ENCODE measurements at places on chromosomes 12 and 14.
A peak's percentile ranks its signal among the peaks of the same experiment; 100 is the strongest.

- no peak for DNase-seq
- H3K4me3 ChIP-seq: no peak overlapping the region
- H3K4me1 ChIP-seq: peaks cover 37% of the 10 kb centered on the region
- H3K36me3 ChIP-seq: no peaks in the 10 kb centered on the region
- H3K27ac ChIP-seq: no peak overlapping the region
- H3K27me3 ChIP-seq: peaks cover 11% of the 10 kb centered on the region
Observed at GRCh38 chr12:50043854-50044253, 13.5 kb upstream of the ASIC1 start.

DNA sequence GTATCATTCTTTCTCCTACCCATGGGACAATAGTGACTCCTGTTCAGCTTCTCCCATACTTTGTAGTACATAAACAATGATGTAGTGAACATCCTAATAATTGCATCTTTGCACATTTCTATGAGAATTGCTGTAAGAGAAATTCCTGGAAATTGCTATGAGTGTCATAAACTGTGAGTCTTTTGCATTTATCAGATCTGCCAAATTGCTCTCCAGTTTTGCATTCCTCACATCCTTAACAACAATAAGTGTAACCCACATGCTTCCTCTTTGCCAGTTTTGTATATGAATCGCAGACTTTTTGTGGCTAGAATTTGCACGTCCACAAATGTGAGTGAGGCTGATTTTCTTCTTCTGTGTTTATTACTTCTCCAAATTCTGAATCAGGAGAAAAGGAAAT is 124.0 kb upstream of the TBX5 start:
- H3K4me3 ChIP-seq: no peak overlapping the region
- H3K4me1 ChIP-seq: no peaks in the 10 kb centered on the region
- DNase-seq: no peak

DNA sequence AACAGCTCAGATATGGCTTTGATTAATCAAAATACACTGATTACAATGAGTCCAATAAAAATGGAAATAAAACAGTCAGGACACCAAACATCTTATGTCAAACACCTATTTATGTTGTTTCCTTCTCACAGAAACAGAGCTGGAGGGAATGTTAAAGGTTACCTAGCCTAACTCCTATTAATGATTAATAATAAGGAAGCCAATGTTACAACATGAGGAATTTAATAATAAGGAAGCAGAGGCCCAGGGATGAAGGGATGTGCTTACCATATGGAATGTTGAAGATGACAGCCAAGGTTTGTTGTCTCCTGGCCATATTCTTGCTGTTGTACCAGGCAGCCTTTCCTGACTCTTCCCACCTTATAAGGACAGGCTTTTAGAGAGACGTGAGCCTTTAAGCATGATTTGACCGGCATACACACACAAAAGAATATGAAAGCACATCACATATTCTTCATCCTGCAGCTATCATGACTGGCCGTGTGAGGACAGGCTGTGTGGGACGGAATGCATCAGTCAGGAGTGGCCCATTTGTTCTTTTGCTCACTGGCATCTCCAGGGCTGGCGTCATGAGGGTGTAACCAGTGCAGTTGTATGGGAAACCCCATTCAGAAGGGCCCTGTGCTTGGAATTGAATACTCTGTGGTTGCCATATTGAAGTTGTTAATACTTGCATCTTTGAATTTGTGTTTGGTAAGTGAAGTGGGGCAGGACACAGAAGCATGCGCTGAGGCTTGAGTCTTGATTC is 3.1 kb upstream of the GPRC5D start:
- H3K4me3 ChIP-seq: no peak overlapping the region
- H3K27ac ChIP-seq: no peak overlapping the region
- no peaks in the 10 kb centered on the region for H3K36me3 ChIP-seq
- peaks cover 2% of the 10 kb centered on the region for H3K27me3 ChIP-seq
- H3K4me1 ChIP-seq: no peaks in the 10 kb centered on the region
- no peak for DNase-seq

DNA sequence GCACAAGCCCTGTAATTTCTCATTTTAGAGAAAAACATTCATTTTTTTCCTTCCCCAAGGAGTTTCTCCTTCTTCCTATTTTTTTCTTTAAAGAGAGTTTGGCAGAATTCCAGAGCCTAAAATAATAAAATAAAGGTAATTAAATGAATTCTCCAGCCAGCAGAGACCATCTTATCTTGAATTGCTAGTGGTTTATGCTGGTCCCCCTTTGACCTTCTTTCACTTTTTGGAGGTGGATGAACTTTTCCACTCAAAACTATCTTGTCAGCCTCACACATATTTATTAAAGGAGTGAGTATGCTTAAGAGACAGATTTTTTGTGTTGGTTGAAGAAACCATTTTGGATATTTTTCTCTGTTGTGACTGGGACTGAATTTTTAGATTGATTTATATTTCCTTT is 47.6 kb downstream of the ADIPOR2 start:
- no peaks in the 10 kb centered on the region for H3K36me3 ChIP-seq
- H3K27me3 ChIP-seq: no peaks in the 10 kb centered on the region
- H3K27ac ChIP-seq: no peak overlapping the region
- DNase-seq: no peak
- peaks cover 25% of the 10 kb centered on the region for H3K4me1 ChIP-seq

- peak within 1 kb of the TSS; percentile 66 for H3K27ac ChIP-seq
- no peaks in the 10 kb centered on the region for H3K36me3 ChIP-seq
- peaks cover 19% of the 10 kb centered on the region for H3K27me3 ChIP-seq
- peak within 1 kb of the TSS; percentile 83 for H3K4me3 ChIP-seq
Observed at GRCh38 chr12:13044002-13044905, at the start of gene FAM234B. Gene FAM234B (plus strand): TSS chr12:13044381. CDS start chr12:13044404, 23 bp downstream.

DNA sequence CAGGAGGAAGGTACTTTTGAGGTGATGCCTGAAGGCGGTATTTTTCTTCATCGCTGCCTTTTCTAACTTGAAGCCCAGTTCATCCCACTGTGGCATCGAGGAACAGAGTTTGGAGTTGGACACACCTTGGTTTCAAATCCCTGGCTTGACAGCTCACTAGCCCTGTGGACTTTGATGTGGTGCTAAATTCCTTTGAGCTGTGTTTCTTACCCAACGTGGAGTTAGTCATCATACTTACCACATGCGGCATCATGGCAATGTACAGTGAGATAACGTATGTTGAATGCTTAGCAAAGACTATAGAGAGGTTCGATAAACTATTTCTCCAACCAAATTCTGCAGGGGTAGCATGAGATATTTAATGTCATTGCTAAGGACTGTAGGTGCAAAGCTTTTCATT is 3.4 kb downstream of the PLEKHG3 start:
- peaks cover 70% of the 10 kb centered on the region for H3K4me1 ChIP-seq
- H3K36me3 ChIP-seq: peaks cover 3% of the 10 kb centered on the region
- peaks cover 16% of the 10 kb centered on the region for H3K27me3 ChIP-seq
- no peak for DNase-seq
- H3K4me3 ChIP-seq: peak overlapping the region; percentile 19

DNA sequence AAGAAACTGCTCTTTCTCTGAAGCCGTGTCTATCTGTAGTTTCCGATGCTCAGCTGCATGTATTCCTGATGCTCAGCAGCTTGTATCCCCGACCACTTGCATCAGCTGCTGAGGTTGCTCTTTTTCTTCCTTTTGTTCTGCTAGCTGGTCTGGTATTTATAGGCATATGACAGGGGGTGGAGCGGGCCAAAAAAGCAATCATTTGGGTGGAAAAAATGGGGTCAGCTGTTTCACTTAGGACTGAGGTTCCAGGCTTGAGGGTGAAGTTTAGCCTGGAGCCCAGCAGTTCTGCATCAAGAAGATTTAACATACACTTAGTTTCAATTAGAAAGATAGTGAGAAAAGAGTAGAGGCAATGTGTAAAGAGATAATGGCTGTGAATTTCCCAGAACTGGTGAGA is 23.6 kb upstream of the AMN1 start:
- no peak overlapping the region for H3K4me3 ChIP-seq
- H3K27me3 ChIP-seq: no peaks in the 10 kb centered on the region
- H3K27ac ChIP-seq: no peak overlapping the region
- H3K4me1 ChIP-seq: peaks cover 29% of the 10 kb centered on the region
- no peak for DNase-seq

- no peak overlapping the region for H3K27ac ChIP-seq
- no peaks in the 10 kb centered on the region for H3K4me1 ChIP-seq
- no peak for DNase-seq
- H3K36me3 ChIP-seq: no peaks in the 10 kb centered on the region
- peaks cover 6% of the 10 kb centered on the region for H3K27me3 ChIP-seq
Observed at GRCh38 chr12:101592921-101593320, 1.9 kb upstream of the MYBPC1 start.

DNA sequence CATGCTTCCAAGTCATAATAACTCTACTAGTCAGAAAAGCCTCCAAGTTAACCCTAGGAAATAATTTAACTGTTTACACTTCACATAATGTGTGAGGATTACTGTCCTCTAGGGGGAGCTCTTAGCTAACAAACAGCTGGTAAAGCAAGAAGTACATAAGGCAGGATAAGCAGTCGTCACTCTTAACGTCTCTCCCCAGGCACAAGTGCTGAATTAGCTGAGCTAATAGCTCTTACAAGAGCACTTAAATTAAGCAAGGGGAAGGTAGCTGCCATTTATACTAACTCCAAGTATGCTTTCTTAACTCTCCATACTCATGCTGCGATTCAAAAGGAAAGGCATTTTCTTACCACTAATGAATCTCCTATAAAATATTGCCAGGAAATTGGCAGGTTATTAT is 79.3 kb upstream of the TSPAN11 start:
- DNase-seq: peak; percentile 24
- no peak overlapping the region for H3K27ac ChIP-seq
- H3K36me3 ChIP-seq: no peaks in the 10 kb centered on the region
- H3K27me3 ChIP-seq: peaks cover 8% of the 10 kb centered on the region
- H3K4me3 ChIP-seq: no peak overlapping the region

DNA sequence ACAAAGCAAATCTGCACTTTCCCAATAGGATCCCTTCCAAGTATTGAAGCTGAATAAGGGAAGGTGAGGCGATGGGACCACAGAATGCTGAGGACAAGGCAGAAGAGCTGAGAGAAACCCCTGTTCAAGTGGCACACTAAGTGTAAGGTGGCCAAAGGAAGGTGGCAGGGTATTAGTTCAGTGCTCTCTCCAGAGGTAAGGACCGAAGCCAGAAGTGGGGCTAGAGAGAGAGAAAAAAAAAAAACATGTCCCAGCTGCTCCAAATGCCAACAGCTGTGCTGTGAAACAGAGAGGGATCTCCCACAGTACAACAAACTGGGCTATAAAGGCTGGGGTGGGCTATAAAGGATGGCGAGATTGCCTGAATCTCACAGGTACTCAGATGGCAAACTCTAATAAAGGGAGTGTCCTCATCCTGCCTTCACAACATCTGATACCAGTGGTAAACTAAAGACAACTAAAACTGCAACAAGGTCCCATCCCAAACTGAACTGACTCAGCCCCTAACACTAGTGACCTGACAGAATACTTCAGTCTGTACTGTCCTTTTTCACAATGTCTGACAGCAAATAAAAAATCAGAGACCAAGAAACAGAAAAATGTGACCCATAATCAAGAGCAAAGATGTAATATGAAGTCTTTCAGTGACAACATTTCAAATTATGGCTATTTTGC is 47.9 kb downstream of the CDK17 start:
- DNase-seq: no peak
- no peak overlapping the region for H3K27ac ChIP-seq
- H3K4me1 ChIP-seq: peaks cover 63% of the 10 kb centered on the region
- no peak overlapping the region for H3K4me3 ChIP-seq

DNA sequence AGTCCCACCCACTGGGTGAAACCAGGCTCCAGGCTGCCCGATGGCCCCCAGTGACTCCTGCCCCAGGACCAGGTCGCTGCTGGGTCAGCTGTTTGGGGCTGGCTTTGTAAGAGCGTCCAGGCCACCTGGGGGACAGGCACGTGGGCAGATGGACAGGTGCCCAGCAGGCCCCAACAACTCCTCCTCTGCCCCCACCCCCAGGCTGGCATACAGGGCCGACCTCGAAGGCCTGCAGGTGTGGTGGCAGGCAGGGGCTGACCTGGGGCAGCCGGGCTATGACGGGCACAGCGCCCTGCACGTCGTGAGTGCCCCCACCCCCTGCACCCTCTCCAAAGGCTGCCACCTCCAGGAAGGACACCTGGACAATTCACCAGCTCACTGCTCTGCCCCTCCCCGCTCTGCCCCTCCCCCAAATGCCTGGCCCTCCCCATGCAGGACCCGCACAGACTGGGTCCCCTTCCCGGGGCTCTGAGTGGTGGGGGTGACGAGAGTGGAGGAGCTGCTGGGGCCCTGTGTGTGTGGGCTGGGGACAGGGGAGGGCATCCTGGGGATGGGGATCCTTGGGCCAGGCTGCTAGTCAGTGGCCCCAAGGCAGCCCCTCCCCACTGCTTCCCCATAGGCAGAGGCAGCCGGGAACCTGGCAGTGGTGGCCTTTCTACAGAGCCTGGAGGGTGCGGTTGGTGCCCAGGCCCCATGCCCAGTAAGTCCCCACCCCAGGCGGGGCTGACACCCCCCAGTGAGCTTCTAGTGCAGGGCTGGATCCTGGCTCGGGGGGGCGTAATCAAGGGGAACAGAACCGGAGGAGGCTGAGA is 26.0 kb downstream of the ASPG start:
- H3K4me1 ChIP-seq: no peaks in the 10 kb centered on the region
- H3K4me3 ChIP-seq: no peak overlapping the region
- peaks cover 3% of the 10 kb centered on the region for H3K27me3 ChIP-seq
- H3K36me3 ChIP-seq: no peaks in the 10 kb centered on the region

DNA sequence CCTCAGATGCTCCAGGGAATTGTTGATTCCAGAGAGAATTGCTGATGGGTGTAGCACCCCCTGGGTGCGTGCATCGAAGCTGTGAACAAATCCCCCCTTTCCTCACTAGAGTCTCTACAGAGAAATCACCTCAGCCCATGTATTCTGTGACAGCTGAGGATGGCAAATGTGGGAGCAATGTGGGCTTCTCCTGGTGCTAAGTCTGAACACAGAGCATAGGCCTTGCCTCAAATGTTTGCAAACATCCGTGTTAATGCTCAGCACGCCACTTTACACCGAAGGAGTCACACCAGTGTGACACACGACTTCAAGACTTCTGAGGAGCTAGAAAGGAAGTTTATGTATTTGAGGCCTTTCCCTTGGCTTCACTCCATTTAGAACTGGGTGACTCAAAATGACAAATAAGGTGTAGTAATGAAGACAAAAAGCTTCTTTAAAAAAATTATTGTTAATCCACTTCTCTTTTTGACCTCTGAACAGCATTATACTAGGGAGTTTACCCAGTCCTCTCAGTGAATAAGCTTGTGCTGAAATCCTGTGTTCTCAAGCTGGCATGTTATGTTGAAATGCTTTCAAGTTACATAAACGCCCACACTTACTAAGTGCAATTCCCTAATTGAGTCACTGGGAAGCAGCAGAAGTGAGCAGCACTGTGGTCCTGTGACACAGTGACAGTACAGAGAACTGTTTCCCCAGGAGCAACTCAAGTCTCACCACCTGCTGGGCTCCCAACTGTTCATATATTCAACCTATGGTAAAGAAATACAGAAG is 92.9 kb downstream of the FAR2 start:
- peaks cover 22% of the 10 kb centered on the region for H3K4me1 ChIP-seq
- H3K27ac ChIP-seq: peak overlapping the region; percentile 21
- DNase-seq: no peak
- no peak overlapping the region for H3K4me3 ChIP-seq
- no peaks in the 10 kb centered on the region for H3K36me3 ChIP-seq
- peaks cover 4% of the 10 kb centered on the region for H3K27me3 ChIP-seq

Data from activated T-helper 1 cell treated with anti-CD3 and anti-CD28 coated beads, Interleukin-12 subunit alpha, Interleukin-12 subunit beta, Interleukin-2, Interleukin-4 antibody, amounts not matched to agents 30 ng/mL and 10 ng/mL and 1 ng/mL, durations not matched to agents 14 hours and 24 hours and 36 hours (primary cell).